ENCODE measurements at places on chromosomes 11 and 22. TPM values are rescaled to one million over a fixed set of nuclear protein-coding genes. Genes with fewer than 3 reads are reported as not detected.

The MPZL3 gene
- total RNA-seq: 6.0 TPM

The GLYAT gene
- total RNA-seq: not detected

The TIMP3 gene
- total RNA-seq: 0.14 TPM

The ZPR1 gene
- 56.4 TPM for total RNA-seq

The DGCR6 gene
- total RNA-seq: not detected

- DNase-seq: peak; percentile 86
Observed at GRCh38 chr11:96199563-96200025, 143.4 kb downstream of the MAML2 start.

DNA sequence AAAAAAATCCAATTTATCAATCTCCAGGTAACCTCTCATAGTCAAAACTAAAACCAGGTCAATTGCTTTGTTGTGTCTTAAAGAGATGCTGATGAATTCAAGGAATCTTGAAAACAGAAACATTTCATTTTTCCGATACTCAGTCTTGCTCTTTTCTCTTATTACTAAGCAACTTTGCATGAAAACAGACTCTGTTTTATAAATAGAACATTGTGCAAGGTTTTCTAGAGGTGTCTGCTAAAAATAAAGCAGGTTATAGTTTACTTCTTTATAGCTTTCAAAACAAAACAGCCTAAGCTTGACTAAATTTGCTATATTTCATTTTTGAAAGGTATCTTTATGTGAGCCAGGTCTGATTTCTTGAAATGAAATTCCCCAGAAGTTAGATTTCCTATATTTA is 109.3 kb downstream of the ARL14EP start:
- DNase-seq: no peak

DNA sequence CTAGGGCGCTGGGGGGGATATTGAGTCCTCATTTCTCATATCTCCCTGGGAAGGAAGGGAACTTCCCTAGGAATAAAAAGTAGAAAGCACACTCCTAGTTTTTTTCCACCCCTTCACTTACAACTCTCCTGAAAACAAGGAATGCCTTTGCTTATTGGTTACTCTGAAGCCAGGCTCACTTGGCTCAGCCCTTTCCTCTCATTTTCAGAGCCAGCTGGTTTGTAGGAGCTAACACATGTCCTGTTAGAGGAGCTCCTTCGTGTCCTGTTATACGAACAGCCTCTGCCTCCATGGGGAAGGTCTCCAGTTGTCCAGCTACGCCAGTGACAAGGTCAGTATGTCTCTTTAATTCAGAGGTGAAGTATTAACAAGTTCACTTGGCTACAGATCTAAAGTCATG is 17.6 kb downstream of the ALKBH8 start:
- DNase-seq: no peak

GRCh38 chr22:19884161-19884953 is 29.7 kb upstream of the GNB1L start:
- DNase-seq: no peak

DNA sequence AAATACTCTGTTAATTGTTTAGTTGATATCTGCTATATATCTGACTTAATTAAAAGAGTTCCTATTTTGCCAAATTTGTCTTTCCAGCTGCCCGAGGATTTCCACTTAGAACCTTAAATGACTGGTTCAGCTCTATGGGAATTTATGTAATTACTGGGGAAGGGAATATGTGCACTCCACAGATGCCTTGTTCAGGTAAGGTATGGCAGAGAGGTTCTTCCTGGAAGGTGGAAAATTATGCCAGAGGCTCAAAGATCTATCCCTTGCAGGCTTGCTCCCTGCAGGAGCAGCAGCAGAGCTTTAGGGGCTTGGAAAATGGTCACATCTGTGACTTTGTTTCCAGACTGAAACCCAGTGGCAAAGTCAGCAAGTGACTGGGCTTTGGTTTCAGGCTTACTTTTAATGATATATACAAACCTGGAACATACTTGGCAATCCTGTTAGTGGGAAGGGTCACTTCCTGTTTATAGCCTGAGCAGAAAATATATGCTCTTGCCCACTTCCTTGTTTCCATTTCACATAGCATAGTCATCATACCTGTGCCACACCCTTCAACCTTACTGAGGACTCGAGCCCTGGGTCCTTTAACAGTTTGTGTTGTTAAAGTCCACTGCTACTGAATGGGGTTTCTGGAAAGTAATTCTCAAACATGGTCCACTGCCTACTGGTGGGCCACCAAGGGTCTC is 23.7 kb downstream of the WBP2NL start:
- DNase-seq: no peak

DNA sequence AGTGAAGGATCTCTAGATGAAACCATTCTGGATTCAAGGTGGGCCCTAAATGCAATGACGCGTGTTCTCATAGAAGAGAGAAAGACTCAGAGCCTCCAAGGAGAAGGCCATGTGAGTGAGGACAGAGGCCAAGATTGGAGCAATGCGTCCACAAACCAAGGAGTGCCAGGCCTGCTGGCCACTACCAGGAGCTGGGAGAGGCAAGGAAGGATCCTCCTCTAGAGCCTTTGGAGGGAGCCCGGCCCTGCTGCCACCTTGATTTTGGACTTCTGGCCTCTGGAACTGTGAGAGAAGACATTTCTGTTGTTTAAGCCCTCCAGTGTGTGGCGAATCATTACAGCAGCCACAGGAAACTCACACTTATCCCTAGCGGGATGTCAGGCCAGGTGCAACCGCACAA is 52.7 kb upstream of the SHANK2 start:
- no peak for DNase-seq

DNA sequence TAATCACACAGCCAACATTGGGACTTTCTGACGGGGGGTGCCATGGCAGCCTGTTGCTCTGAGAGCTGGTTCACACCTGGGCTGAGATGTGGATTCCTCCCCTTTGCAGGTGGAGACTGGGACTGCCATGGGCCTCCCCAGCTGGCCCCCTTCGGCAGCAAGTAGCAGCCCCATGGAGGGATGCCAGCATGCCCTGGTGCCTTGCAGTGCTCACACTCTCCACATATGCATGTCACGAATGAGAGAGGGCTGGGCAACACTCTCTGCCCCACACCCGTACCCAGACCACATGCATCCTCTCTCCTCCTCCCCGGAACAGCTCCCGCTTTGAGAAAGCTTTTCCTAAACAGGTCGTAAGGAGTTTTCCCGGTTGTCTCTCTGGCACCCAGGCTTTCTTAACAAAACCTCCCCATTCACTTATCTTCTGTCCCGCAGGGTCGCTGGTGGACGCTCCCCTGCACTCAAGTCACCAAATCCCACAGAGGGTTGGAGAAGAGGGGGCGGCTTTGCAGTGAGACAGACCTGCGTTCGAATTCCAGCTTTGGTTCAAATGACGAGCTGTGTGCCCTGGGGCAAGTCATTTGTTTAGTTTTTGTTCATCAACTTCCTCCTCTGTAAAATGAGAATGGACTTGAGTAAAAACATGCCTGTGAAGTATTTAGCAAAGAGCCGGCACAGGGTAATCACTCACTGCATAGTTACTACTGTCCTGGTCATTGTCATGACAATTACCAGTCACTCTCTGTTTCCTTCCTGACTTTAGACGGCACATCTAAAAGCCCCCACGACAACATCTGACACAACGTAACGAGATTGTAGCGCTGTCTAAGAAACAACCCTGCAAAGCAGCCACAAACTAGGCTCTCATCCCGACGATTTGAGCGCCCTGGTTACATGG is 231.3 kb upstream of the B3GAT1 start:
- no peak for DNase-seq

DNA sequence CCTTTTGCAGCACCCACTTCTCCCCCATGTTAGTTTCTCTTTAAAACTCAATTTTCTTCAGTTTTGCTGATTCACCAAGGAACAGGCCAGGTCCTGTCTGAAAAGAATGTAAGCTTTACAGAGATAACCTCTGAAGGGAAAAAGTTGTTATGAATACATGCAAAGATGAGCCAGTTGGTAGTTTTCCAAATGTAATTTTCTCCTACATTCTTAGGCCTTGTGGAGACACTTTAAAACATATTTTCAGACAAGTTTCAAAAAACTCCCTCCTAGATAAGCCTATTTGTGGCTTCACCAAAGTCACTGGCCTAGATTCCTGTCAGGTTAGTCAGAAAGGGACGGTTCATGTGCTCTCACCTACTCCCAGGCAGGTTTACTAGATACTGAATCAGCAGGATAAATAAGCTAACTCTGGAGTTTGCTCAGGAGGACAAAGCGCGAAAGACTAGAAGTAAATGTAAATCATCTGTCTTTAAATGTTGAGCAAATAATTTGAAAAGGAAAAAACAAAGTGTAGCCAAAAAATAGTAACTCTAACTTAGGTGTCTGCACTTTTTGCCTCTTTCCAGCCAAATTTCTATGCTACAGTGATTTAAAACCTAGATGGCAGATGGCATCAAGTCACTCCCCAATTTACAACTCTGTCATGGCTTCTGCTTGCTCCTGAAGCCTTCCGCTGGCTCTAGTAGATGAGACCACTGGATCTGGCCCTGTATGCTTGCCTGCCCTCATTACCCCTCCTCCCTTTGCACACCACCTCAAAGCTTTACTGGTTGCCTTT is 4.9 kb upstream of the ATP6V1E1 start:
- peak; percentile 98 for DNase-seq

DNA sequence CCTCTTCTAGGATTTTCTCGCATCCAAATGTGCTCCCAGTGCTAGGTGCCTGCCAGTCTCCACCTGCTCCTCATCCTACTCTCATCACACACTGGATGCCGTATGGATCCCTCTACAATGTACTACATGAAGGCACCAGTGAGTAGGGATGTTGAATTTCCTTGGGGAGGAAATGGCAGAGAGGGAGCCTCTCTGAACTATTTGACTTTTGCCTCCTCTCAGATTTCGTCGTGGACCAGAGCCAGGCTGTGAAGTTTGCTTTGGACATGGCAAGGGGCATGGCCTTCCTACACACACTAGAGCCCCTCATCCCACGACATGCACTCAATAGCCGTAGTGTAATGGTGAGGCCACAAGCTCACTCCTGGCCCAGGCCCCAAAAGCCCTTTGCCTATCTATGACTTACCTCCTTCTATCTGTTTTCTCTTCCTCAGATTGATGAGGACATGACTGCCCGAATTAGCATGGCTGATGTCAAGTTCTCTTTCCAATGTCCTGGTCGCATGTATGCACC is 2.5 kb downstream of the TAF10 start:
- no peak for DNase-seq

DNA sequence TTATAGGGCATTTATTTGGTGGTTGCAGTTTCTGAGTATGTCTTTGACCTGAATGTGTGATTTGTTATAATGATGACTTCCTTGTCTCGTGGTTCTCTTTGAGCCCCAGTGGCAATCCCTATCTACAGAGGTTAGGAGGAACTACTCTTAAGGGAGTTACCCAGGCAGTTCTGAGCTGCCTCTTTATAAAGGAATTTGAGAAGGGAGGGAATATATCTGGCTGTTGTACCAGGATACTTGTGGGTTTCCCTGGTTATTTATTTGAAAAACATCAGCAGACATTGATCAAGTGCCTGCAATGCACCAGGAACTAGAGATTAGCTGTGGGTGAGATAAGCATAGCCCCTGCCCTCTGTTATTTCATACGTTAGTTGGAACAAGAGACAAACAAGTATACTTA is 243.5 kb upstream of the ARHGAP20 start:
- DNase-seq: peak; percentile 4

- no peak for DNase-seq
Observed at GRCh38 chr11:114272311-114272710, 23.9 kb upstream of the NNMT start.

GRCh38 chr11:87005569-87005921 is 32.2 kb upstream of the TMEM135 start:
- DNase-seq: no peak
